T-helper 9 cell (primary cell): ENCODE measurements at places on chromosomes 1 and 21.

GRCh38 chr1:53321366-53321765, 6.5 kb downstream of the LRP8 start:
- DNase-seq: no peak

GRCh38 chr1:183077097-183077496, 53.9 kb downstream of the LAMC1 start:
- DNase-seq: no peak

- DNase-seq: no peak
These were observed 276.4 kb downstream of the SPATA17 start for GRCh38 chr1:217907504-217907903.

DNA sequence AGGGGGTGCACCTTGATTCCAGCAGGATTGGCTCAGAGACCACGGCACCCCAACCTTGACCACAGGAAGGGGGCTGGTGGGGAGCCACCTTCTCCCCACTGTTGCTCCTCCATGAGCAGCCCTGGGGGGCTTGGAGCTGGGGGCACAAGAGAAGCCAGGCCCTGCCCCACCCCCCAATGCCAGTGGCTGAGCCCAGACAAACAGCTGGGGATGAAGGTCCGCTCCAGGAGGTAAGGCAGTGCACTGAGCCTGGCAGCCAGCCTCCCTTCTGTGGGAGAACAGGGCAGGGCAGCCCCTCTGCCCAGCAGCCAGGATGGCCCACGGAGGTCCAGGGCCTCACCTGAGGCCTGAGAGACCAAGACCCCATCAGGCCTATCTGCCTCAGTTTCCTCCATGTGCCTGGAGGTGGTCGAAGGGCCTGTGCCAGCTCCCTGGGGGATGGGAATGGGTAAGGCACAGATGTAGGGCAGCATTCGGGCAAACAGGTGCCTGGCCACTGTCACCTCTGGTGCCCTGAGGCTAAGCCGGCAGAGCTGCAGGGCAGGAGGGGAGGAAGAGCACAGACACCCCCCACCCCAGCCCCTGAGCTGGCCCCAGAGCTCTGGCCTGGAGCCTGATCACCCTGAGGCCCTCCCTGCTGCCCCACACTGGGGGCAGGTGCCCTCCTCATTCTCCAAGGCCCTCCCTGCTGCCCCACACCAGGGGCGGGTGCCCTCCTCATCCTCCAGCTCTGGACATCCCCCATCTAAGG, 7.1 kb downstream of the ITGB2 start:
- DNase-seq: no peak

DNA sequence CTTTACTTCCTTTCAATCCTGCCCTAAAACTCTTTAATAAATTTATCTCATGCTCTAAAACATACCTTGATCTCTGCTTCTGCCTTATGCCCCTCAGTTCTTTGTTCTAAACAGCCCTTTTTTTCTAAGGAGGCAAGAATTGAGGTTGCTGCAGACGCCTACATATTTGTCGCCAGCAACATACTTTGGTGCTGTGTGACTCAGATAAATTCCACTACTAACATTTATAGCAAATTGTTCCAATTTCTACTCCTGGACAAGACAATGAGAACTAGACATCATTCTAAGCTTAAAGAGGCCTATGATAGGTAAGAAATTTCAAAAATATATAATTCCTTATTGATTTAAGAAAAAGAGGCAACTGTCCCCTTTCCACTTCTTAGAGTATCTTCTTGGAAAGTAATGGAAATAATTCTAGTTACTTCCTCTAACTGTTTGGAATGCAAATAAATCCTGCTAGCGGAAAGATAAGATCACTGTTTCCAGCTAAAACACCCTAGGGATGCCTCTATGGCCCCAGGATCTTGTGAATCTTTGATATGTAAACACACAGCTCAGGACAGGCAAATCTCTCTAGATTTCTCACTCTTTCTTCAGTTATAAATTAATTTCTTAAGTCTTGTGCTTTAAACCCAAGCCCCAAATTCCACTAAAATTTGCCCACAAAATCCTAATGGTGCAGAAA, 869.1 kb downstream of the KCNT2 start:
- no peak for DNase-seq

- no peak for DNase-seq
These were observed 7.7 kb downstream of the ZBTB21 start for GRCh38 chr21:42002421-42002958.

DNA sequence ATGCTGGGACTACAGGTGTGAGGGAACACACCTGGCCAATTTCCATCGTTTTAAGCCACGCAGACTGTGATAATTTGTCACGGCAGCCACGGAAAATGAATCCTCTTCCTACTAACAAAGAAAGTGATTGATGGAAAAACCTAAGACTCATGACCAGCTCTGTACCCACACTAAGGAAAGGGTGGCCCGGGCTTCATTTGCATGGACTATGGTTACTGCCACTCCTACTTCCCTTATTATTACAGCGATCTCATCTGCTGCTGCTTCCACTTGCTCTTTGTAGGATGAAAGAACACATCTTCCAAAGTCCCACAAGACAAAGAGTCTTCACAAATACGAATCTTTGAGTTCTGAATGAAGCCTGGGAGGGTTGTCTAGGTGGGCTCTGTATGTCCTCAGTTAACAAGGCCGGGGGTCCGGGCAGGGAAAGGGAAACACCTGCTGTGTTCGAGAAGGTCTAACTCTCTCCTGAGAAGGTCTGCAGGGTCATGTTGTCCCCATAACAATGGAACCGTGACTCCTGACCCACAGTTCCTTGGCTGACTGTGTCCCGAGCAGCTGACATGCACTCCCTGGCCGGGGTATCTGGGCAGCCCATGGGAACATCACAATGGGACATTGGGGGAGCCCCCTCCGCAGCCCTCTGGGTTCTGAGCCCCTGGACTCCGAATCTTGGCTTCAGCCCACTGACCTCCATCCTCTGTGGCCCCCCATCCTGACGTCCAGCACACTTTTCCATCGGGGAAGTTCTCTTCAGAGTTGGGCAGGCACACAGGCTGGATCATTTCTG, 13.3 kb upstream of the TFF1 start:
- no peak for DNase-seq

- DNase-seq: no peak
These were observed 179.6 kb downstream of the TPR start for GRCh38 chr1:186195377-186195931.

DNA sequence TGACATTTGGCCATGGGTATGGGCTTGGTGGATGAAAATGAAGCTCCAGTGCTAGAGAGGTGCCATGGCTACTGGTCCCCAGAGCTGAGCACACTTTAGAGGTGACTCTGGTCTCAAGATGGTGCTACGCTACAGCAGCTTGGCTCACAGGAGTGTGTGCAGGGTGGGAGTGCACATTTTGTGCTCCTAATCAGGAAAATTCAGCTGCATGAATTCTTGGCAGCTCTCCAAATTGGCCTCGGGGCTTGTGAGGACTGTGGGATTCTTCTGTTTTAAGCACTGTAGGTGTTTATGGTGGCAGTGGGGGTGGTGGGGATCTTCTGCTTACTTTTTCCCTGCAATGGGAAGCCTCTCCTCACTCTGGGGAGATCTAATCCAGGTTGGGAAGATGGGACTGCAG, 17.3 kb upstream of the TIPRL start:
- DNase-seq: no peak

GRCh38 chr21:39189857-39190604, 6.8 kb upstream of the PSMG1 start:
- DNase-seq: no peak

DNA sequence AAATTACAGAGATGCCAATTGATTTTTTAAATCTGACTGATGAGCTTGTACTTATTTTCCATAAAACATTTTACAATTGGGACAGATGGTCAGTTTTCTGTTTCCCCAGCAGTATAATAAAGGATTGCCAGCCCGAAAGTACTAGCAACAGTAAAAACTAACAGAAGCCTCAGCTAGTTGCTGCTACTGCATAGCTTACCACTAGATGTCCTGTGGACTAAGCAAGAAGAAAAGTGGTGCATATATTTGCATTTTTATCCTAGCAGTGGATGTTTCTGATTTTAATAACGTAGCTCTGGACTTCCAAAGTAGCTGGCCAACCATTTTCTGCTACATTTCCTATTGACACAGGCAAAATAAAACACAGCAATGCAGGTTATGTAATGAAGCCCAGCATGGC, 241.5 kb downstream of the BARHL2 start:
- no peak for DNase-seq

DNA sequence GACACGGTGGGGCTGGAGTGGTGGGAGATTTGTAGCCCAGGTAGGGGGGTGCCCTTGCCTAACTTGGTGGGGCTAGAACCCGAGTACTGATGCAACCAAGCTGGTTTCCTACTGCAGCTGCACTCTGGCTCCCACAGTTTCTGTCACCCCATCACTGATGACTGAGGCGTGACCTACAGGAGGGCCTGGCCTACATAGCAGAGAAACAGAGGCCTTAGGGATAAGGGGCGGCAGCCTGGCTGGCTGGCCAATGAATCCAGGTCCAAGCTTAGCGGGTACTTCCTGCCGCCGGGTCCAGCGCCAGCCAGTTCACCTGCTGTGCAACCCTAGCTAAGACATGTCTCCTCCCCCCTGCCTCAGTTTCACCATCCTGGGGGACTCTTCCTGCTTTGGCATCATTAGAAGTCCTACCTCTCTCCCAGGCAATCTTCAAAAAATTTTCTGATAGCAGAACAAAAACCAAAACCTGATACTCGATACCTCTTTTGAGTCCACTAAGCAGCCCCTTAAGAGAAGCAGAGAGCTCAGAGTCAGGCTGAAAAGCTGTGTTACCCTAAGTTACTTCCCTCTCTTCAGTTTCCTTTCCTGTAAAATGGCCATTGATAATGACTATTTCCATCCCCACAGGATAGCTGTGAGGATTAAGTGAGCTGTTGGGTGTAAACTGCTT, 27.3 kb upstream of the RNF19B start:
- DNase-seq: no peak

GRCh38 chr1:111099289-111099688, 40.6 kb downstream of the DRAM2 start:
- no peak for DNase-seq

GRCh38 chr1:84991097-84991920, 5.6 kb downstream of the MCOLN2 start:
- DNase-seq: no peak
